Cardiac muscle cell (in vitro differentiated cells and primary cell): ENCODE measurements at places on chromosomes 16 and 17.

DNA sequence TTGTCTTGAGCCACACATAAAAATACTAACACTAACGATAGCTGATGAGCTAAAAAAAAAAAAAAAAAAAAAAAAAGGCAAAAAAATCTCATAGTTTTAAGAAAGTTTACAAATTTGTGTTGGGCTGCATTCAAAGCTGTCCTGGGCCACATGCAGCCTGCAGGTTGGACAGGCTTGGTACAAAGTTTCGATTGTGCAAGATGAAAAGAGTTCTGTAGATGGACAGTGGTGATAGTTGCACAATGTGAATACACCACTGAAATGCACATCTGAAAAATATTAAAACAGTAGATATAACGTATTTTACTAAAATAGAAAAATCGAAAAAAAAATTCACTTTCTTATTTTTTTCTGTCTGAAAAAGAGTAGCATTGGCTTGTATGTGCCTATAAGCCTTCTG, 42.9 kb downstream of the AMFR start:
- no peak for DNase-seq

- no peak for DNase-seq
Measured at GRCh38 chr17:31433091-31433790, 41.8 kb downstream of the RAB11FIP4 start.

- DNase-seq, result no peak
Measured at GRCh38 chr17:32672711-32673110, 185.9 kb downstream of the CDK5R1 start.

DNA sequence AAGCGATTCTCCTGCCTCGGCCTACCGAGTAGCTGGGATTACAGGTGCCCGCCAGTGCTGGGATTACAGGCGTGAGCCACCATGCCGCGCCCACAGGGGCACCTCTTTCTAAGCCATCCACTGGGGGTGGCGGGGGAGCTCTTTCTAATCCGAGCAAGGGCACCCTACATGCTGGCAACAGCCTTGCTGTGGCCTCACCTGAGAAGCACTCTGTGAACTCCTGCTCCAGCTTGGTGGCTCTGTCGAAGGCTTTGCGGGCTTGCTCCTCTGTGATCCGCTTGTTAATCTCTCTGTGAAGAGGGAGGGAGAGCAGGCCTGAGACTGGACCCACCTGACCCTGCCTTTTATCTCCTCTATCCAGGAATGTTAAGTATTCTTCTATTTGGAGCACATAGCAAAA, 11.9 kb upstream of the ASGR1 start:
- DNase-seq, result no peak

GRCh38 chr16:47392081-47392480, 68.8 kb downstream of the ITFG1 start:
- peak; percentile 26 for DNase-seq

DNA sequence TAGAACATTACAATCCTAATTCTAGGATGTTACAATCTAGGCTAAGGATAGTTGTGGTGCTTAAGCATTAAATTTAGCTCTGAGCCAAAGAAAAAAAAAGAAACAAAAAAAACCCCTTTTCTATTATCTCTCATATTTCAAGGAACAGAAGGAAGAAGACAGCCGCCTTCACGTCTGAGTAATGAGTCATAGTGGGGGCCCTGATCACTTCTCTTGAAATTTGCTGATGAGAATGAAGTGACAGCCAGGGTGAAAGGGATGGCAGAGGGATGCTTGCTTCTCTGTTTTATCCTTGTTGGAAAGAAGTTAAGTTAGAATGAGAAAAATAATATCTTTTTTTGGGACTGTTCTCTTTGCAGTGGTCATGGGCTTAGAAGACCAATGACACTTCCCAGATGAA, 82.6 kb upstream of the MPHOSPH6 start:
- no peak for DNase-seq

GRCh38 chr16:2675714-2676113, 6.6 kb upstream of the KCTD5 start:
- DNase-seq, result no peak

GRCh38 chr17:76262732-76263344, 2.3 kb upstream of the UBALD2 start:
- DNase-seq, result no peak

DNA sequence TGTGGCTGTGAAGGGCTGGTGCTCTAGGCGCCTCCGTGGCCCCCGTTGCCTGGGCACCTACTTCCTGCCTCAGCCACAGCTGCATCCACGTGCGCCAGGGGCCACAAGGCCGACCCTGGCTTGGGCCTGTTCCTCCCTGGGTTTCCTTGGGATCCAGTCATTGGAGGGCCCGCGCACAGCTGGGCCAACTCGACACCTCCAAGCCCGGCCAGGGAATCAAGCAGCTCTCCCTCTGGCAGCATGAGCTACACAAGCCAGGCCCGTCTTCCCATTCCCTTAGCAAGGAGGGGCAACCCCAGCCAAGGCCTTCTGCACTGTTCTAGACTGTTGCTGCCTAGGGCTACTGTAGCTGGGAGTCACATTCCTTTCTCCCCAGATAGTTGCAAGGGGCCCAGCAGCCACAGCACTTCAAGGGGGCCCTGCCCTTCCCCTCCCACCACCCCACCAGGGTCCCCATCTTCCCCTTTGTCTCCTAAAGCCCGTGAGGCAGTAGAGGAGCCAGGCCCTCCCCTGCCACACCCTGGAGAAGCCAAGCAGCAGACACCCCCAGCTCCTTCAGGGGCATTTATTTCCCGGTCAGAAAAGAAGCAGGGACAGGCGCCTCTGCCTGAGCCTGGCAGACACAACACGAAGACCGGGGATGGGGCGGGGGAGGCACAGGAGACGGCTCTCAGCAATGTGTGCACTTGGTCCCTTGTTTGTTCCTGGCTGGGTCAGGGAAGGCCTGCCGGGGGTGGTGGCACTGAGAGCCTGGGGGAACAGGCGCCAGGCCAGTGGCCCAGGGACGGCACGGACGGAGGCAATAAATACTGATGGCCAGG, 3.8 kb downstream of the ARHGDIA start:
- peak; percentile 36 for DNase-seq

DNA sequence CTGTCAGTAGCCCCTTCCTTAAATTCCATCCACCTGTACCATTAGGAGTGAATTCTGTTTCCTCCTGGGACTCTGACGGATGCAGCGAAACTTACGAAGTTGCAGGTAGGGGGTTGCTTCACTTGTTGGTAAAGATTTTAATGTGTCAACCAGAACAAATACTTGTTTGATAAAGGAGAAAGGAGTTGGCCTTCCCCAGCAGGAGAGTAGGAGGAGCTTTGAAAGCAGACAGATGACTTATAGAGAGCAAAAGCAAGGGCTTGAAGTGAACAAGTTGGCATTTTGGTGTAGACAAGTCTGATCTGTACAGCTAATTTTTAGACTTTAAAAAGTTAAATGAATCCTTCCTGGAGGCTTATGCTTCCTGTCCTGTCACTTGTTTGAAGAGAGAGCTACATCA, 38.1 kb upstream of the PMFBP1 start:
- DNase-seq, result no peak

- no peak for DNase-seq
Measured at GRCh38 chr17:51365090-51365489, 104.7 kb downstream of the UTP18 start.

- DNase-seq, result no peak
Measured at GRCh38 chr17:13989138-13989537, 80.2 kb upstream of the COX10 start.

GRCh38 chr17:17175917-17176316, 30.2 kb downstream of the PLD6 start:
- DNase-seq, result no peak

DNA sequence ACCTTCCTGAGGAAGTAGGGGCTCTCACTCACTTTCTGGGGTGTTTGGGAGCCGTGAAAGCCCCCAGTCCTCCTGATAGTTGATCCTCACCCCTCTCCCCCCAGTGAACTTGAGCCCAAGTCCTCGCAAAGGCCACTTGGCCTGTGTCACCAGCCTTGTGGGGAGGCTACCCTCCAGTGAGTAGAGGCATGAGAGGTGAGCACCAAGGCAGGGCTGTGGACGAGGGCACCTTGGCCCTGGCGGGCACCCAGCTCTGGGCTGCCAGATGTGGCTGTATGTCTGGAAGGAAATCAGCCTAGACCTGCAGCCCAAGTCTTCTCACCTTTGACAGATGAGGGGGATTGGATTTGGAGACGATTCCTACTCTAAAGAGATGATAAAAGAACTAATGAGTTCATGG, 3.1 kb downstream of the TTYH2 start:
- no peak for DNase-seq

DNA sequence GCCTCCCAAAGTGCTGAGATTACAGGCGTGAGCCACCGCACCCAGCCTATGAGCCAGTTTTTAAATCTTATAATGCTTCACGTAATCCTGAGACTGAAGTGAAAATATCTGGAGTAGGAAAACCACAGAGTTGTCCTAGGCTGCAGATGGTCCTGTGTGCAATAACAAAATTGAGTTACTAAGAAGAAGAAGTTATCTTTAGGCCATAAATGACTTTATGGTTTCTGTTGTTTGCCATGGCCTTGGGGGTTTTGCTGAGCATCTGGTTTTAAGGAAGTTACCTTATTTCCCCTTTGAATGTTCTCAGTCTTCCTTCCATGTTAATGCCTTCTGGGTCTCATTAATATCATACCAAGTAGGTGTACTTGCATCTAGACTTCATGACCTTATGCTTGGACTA, 16.5 kb downstream of the NMT1 start:
- no peak for DNase-seq

DNA sequence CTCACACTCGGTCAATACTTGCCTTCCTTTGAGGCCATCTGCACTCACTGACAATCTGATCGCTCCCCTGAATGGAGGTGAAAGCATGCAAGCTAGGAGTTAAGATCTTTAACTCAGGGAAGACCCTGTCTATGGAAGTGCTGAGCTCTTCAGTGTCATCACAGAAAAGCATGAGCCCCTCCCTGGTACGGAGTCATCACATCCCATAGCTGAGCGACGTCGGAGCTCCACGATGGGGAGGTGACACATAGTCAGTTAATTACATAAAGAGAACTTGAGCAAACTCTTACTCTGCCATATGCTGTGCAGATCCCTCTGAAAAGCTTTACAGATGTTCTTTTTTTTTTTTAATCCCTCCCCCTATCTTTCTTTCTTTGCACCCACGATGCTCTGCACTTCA, 463.2 kb downstream of the WWOX start:
- DNase-seq, result no peak

GRCh38 chr17:15947976-15948752, 3.2 kb downstream of the ADORA2B start:
- DNase-seq, result no peak

- DNase-seq, result no peak
Measured at GRCh38 chr17:69578385-69578936, 164.0 kb downstream of the MAP2K6 start.

GRCh38 chr16:79677799-79678530, 77.4 kb upstream of the MAF start:
- DNase-seq, result no peak

DNA sequence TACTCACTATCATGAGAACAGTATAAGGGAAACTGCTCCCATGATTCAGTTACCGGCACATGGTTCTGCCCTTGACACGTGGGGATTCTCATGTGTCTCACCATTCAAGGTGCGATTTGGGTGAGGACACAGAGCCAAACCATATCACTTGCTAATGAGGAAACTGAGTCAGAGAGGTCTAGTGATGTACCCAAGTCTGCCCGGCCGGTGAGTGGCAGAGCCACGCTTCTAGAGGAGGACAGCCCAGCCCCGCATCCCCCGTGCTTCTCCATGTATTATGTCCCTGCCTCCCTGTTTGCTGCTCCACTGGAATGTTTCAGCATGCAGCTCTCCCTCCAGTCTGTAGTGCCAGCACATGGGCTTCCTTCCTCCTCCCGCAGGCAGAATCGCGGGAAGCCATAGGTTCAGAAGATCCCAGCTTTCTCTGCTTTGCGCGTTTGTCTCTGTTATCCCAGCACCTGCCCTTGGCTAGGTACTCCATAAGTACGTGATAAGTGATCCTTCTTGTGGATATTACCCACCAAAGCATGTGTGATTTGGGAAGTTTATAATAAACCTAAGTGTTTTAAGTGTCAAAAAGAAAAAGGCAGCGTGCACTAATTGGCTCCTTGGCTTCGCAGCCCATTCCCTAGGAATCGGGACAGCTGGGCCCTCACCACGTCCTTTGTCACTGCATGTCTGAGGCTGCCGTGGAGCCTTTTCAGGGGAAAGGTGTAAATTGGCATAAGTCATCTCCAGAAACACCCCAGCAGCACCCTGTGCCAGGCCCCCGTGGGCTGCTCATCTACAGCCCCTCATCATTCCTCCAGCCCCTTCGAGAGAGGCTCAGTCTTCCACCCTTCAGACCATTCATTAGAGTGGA, 103.8 kb downstream of the CLEC16A start:
- no peak for DNase-seq

- DNase-seq, result no peak
Measured at GRCh38 chr16:84498859-84499620, 5.4 kb downstream of the MEAK7 start.

GRCh38 chr17:47686276-47686635, 7.7 kb upstream of the TBKBP1 start:
- DNase-seq, result no peak

DNA sequence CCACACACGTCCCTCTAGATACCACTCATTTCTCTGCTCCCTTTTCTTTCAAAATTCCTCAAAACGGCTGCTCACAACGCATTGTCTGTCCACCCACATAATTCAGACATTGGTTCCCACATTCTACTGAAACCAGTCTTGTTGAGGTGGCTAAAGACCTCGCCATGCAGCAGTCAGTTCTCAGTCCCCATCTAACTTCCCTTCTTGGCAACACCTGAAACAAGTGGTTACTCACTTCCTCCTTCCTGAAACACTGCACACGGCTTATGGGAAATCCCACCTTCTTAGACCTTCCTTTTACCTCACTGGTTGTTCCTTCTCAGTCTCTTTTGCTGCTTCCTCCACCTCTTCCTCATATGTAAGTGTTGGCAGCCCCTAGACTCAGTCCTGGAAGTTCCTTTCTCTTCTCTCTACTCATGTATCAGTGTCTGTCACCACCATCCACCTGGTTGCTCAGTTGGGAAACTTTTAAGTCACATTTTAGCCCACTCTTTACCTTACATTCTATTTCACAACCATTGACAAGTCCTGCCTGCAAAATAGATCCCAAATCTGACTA, 277.1 kb downstream of the CEP112 start:
- DNase-seq, result no peak

DNA sequence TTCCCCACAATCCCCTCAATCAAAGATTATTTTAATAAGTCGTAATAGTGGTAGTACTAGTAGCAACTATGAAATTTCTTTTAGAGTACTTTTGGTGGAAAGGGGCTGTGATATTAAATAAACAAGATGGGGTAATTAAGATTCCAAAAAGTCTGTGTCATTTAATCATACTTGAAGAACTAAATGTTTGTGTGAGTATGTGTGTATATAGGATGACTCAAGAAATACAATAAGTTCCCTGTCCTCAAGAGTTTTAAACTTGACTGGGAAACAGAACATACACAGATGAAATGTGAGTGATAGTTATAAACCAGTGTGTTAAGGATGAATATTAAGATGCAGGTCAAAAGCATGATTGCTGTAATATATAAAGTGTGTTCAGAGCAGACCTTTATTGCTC, 2.3 kb downstream of the ALDH3A2 start:
- no peak for DNase-seq
